Occipital lobe (tissue), 3 donors: ENCODE measurements at places on chromosomes 1 and 21. TPM values are rescaled to one million over a fixed set of nuclear protein-coding genes. Genes with fewer than 3 reads are reported as not detected.

DNA sequence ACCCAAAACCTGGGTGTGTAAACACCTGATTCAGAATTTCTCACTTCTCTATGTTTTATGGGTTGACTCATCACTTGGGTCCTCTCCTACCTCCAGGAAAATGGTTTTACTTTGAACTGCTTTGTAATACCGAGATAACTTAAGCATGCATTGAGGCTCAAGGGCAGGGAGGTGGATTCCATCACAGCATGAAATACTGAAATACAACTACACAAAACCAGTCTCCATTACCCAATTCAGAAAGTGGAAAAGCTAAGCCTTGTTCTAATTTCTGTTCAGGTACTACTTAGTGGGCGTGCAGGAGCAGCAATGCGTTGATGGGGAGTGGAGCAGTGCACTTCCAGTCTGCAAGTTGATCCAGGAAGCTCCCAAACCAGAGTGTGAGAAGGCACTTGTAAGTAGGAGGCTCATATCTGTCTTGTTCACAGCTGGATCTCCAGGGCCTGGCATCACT is 6.1 kb upstream of the C4BPA start:
- no peak for DNase-seq

DNA sequence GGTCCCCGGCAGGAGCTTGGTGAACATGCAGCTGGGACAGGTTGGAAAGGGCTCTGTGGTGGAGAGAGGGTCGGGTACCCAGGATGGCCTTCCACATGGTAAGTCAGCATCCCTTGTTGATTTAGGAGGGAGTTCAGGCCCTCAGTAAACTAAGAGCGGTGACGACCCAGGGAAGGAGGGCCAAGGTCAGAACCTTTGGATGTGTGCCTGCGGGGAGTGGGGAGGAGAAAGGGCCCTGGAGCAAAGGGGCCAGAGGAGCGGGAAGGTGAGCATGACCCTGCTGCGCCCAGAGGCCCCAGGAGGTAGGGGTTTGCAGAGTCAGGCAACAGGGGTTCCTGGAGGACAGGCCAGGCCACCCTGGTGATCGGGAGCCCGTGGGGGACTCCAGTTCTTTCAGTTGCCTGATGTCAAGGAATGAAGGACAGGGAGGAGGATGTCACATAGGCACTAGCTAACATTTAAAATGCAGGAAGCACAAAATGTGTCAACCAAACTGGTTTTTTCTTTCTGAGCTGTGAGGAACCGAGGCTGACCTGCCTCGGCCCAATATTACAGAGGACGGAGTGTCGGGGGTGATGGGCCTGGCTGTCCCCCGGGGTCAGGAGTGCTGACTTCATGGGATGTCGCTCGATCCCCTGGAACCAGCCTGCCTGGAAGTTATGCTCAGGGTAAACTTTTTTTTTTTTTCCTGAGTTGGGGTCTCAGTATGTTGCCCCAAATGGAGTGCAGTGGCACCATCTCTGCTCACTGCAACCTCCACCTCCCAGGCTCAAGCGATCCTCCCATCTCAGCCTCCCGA is 117.4 kb upstream of the SLC45A1 start:
- DNase-seq = no peak

- no peak for DNase-seq
These were observed 52.3 kb upstream of the COG2 start for GRCh38 chr1:230589951-230590350.

DNA sequence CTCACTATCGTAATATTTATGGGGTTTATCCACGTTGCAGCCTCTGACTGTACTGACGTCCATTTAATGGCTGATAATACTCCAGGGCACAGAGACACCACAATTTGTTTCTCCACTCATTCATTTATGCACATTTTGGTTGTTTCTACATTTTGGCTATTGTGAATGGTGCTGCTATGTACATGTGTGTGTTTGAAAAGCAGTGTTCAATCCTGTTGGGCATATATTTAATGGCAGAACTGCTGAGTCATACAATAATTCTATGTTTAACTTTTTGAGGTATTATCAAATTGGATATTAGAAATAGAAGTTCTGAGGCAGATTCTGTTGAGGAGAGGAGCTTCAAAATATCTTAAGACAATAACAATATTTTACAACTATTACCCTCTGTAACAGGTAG is 39.0 kb upstream of the NADK start:
- no peak for DNase-seq

- DNase-seq = no peak
These were observed 86.6 kb downstream of the SLC25A24 start for GRCh38 chr1:108113496-108113895.

DNA sequence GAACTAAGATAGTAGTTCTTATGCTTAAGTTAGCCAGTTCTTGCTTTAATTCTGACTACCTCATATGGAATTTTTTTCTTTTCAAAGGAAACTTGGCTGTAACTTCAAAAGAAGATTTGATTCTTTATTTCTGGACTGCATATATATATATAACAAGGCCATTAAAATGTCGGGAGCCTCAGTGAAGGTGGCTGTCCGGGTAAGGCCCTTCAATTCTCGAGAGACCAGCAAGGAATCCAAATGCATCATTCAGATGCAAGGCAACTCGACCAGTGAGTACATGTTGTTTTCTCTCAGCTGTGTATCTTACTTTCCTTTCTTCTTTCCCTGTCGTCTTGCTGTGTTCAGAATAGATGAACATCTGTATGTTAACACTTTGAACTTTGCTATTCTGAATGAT is 21.8 kb downstream of the KIF1B start:
- DNase-seq = no peak

GRCh38 chr1:207335695-207336363 is 14.4 kb downstream of the CD55 start:
- DNase-seq = no peak

GRCh38 chr1:106111044-106111443 is 945.4 kb upstream of the PRMT6 start:
- no peak for DNase-seq

- no peak for DNase-seq
These were observed 110.7 kb downstream of the RYR2 start for GRCh38 chr1:237152506-237153335.

- no peak for DNase-seq
These were observed 1886.9 kb downstream of the NCAM2 start for GRCh38 chr21:22885079-22885478.

GRCh38 chr1:234708700-234709395 is 98.9 kb upstream of the IRF2BP2 start:
- DNase-seq = no peak

- no peak for DNase-seq
These were observed 39.6 kb downstream of the FCER1A start for GRCh38 chr1:159341736-159342135.

The KIF17 gene
- total RNA-seq = 4.4 TPM

The HOOK1 gene
- total RNA-seq = 16.8 TPM

The PRPF38B gene
- total RNA-seq = 21.8 TPM
